ELR (cell line): ENCODE measurements at places on chromosomes 6 and 20.

GRCh38 chr6:140960566-140960965 is 1172.2 kb upstream of the GJE1 start:
- DNase-seq: peak; percentile 9

DNA sequence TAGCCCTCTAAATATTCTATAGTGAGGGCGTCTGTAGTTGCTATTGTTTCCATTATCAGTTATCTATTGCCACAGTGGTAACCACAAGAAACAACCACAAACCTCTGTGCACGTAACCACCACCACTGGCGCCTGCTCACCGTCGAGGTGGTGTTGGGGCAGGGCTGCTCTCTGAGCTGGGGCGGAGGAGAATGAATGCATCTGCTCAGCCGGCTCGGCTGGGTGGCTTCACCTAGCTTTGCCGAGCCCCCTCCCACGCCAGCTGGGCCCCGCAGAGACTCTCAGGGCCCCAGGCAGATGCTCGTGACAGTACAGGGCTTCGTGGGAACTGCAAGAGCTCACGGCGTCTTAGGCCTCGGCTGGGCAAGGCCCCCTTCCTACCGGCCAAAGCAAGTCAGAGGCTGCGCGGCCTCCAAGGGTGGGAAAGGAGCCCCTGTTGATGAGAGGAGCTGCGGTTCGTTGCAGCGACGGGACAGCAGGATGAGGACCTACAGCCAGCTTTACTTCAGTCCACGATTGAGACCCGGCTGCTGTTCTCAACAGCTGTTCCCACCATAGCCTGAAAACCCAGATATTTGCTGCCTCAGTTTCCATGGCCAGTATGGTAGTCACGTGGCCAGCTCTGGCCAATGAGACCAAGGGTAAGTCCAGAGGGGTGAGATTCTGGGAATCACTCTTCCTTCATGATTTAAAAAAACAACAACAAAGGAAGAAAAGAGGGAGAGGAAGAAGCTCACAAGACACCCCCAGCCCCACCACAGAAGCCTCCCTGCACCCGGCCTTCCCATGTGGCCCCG is 120.2 kb upstream of the AFDN start:
- no peak for DNase-seq

GRCh38 chr6:2232445-2232844 is 13.0 kb downstream of the GMDS start:
- DNase-seq: no peak

- no peak for DNase-seq
Measured at GRCh38 chr20:36926653-36927200, 24.8 kb downstream of the SAMHD1 start.

GRCh38 chr6:24253360-24253759 is 104.5 kb downstream of the DCDC2 start:
- DNase-seq: no peak

GRCh38 chr6:25488156-25488555 is 163.9 kb upstream of the SCGN start:
- DNase-seq: no peak

GRCh38 chr6:40880906-40881305 is 158.1 kb downstream of the UNC5CL start:
- DNase-seq: no peak

DNA sequence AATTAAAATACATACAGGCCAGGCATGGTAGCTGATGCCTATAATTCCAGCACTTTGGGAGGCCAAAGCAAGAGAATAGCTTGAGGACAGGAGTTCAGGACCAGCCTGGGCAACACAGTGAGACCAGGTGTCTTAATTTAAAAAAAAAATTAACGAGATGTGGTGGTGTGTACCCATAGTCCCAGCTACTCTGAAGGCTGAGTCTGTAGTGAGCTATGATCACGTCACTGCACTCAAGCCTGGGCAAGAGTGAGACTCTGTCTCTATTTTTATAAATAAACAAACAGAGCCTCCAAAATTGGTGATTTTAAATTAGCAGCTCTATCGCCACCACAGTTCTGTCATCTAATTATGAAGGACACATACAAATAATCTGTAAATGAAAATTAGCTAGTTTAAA is 37.9 kb downstream of the ABHD12 start:
- DNase-seq: no peak

DNA sequence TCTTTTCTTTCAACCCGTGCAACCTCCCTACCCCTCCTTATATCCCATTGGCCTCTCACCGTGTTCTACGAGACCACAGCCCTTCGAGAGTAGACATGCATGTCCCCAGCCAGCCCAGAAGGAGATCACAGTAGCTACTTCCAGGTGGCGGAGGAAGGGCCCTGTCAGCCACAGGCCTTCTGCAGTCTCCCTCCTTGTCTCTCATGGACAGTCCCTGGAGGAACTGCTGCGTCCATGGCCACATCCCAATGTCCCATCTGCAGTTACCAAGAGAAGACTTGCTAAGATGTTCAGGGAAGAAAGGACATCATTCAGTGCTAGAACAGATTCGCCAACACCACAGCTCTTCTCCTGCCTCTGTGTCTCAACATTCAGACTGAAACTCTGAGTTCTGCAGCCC is 61.6 kb upstream of the QKI start:
- no peak for DNase-seq

DNA sequence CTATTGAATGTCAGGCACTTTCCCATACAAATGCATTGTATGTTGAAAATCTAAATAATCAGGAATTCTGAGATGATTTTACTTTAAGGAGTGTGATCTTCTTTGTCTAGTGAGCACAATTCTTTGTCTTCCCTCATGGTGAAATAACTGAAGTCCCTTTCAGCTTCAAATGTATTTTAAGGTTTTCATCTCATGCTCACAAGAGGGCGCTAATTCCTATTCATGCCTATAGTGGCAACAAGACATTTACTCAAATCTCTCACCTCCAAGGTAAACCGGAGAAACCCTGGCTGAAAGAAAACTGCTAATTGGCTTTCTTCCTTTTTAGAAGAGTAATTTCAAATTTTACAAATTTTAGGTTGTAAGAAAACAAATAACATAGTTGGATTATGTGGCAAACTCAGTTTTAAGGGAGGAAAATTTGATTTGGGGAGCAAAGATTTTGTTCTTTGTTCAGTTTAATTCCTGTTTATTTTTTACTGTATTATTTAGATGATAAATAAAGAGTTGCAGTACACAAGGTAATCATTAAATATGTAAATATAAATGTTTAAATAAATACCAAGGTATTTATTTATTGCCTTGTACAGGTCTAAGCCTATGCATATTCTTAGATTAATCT is 69.1 kb downstream of the SLC35F1 start:
- DNase-seq: peak; percentile 61

DNA sequence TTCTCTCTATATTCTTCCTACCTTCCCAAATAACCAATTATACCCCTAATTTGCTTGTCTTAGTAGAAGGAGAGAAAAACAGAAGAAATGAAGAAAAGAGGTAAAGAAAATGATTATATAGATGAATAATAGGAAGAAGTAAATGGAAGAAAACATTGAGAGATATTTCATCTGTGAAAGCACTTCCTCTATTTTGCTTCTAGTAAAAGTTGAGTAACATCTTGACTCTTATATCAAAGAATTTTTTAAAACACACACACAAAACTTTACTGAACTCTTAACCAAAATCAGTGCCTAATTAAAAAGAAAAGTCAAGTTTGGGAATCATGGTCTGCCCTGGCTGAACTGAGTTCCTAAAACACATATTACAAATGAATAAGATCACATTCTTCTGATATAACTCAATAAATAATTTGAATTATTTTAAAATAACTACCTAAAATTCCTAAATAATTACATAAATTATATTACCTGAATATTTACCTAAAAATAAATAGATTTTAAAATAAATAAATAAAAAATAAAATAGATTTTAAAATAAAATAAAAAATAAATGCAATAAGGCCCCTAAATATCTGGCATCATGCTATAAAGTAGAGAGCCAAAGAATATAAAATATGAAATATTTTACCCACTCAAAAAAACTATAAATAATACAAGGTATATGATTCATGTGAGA is 8.8 kb downstream of the SLC17A2 start:
- DNase-seq: no peak

- DNase-seq: no peak
Measured at GRCh38 chr20:3696200-3696599, 14.4 kb upstream of the ADAM33 start.

GRCh38 chr6:125363824-125364165 is 62.0 kb upstream of the HDDC2 start:
- no peak for DNase-seq

DNA sequence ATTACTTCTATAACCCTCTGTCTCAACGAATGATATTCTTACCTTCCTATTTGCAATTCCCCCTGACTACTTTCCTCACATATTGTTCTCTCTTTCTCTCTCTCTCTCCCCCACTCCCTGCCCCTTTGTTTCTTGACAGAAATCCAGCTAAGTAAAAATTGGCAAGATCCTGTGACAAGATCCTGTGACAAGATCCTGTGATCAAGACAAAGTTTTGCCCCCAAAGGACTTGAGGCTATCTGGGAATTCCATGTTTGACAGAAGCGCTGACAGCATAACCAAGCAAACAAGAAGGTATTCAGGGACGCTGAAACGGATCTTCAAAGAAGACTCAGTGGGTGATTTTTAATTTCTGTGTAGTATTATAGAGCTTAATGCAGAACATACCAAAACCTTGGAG is 5.5 kb upstream of the HBS1L start:
- no peak for DNase-seq

DNA sequence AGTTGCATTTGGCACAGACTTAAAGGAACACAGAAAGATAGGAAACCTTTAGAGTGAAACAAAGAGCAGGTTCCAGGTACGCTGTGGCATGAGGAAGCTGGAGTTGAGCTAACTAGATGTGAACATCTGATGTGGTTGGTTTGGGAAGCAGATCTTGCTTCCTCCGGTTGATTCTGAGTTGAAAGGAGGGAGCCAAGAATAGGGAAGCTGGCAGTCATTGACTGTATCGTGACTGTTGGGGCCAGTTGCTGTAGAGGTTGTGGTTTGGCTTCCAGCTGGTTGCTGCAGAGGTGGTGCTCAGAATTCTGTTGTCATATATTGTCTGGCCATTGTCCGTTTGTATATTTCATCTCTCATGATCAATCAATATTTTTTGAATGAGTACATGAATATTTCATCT is 325.9 kb downstream of the PLCB1 start:
- DNase-seq: no peak
